Inflammatory macrophage treated with lipopolysaccharide for 4 hours (primary cell): ENCODE measurements at places on chromosomes 11 and 22.
A peak's percentile ranks its signal among the peaks of the same experiment; 100 is the strongest.

DNA sequence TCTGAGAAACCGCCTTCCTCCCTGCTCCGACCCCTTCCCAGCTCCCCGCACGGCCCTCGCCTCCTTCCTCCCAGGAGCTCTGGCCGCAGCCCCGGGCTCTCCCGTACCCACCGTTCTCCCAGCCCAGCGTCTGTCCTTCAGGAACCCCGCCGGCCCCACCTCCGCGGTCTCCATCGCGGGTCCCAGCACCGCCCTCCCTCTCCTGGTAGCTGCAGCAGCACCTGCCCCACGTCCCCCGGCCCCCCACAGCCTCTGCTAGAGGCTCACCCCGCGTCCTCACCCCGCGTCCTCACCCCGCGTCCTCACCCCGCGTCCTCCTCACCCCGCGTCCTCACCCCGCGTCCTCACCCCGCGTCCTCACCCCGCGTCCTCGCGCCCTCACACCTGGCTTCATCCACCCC is 85.9 kb downstream of the WNT7B start:
- DNase-seq = no peak

- DNase-seq = no peak
Observed at GRCh38 chr11:20208622-20209111, 48.4 kb upstream of the DBX1 start.

GRCh38 chr22:36423461-36424404 is 36.0 kb upstream of the MYH9 start:
- peak; percentile 73 for DNase-seq

DNA sequence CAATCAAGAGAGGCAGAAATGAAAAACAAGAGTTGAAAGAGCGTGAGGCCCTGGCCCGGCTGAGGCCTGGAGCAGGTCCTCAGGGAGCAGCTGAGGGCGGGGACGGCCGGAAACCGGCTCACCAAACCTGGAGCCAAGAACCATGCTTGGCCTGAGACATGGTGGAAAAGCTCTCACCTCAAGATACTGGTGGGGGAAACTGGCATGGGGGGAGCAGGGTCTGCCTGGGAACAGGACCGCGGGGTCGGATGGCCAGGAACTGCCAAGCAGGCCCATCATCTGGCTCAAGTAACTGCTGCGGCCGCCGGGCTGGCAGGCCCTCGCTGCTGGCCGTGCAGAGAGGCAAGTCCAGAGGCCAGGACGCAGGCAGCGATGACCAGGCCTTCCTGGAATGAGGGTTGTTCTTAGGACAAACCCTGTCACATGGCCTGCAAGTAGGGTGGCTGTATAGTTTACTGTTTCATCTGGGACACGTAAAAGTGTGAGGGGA is 18.9 kb upstream of the WNT11 start:
- no peak for DNase-seq

DNA sequence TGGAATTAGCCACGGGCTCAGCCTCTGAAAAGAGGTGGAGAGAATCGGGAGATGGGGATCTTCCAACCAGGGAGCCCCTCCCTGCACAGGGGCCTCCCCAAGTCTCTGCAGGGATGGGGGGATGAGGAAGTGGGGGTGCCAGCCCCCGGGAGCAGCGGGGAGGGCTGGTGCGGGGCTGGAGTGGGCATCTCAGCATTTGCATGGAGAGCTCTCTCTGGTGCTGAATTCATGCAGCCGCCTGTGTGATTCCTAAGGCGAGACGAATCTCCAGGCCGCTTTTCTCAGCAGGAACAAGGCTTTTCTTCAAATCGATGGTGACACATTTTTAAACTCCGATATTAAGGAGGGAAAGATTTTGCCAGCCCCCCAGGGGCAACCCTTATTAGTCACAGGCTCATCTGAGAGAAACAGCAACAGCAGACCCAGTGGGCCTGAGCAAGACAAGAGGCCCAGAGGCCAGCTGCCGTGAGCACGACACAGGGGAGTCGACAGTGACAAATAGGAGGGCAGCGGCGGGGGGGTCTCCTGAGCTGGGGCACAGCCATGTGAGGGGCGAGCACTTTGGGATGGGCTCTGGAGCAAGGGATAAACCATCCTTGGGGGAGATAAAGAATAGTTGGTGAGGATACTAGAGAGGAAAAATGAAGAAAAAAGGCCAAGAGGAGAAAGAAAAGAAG is 29.0 kb downstream of the MACROD1 start:
- no peak for DNase-seq
